ENCODE measurements at places on chromosomes 3 and 15. TPM values are rescaled to one million over a fixed set of nuclear protein-coding genes. Genes with fewer than 3 reads are reported as not detected.
A peak's percentile ranks its signal among the peaks of the same experiment; 100 is the strongest.

DNA sequence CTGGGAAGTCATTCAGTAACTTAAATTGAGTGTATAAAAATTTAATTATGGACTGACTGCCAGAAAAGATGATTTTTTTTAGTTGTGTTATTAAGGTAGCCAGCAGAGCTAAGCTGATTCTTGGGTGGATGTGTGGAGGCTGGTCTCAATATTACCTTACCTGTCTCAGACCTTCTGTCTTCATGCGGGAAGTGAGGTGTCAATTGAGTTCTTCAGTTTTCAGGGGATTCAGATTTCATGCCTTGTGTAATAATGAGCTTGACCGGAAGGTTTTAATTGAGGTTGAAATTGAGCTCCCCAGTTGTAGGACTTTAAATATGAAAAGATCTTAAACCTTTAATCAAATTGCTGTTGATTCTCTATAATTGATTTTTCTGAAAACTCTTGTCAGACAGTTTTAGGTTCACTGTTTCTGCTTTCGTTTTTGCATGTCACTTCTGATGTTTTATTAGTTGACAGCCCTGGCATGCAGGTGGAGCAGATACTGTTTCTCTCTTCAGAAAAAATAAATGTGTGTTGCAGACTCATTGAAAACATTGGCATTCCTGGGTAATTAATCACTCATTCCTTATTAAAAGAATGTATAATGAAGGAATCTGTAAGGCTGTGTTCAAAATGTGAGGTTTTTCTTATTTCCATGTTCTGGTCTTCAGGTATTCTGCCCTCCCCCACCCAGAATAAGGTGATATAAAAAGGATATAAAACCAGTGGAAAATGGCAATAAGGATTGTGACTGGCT, 54.5 kb downstream of the PSMD6 start:
- peak; percentile 60 for DNase-seq

GRCh38 chr3:72848703-72849081, 447 bp upstream of the SHQ1 start:
- no peak for DNase-seq

DNA sequence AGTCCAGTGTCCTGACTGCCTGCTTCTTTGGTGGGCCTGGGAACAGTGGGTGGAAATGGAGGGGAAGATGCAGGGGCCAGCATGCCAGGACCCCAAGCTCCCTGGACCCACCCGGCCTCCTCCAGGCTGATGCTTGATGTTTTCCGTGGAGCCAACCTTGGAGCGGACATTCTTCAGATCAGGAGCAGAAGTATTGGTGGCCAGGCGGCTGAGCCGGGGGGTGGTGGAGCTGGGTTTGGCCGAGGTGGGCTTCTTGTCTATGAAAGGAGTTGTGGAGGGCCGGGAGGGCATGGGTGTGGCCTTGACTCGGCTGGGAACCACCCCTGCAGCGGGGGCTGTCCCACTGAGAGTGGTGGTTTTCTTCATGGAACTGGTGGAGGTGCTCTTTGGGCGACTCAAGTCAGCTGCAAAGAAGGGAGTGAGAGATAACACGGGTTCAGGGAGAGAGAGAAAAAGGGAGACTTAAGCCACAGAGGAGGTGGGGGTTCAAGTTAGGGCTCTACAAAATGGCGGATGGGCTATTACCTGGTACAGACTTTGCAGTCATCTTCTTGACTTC, 67.8 kb downstream of the DHX30 start:
- no peak for DNase-seq

DNA sequence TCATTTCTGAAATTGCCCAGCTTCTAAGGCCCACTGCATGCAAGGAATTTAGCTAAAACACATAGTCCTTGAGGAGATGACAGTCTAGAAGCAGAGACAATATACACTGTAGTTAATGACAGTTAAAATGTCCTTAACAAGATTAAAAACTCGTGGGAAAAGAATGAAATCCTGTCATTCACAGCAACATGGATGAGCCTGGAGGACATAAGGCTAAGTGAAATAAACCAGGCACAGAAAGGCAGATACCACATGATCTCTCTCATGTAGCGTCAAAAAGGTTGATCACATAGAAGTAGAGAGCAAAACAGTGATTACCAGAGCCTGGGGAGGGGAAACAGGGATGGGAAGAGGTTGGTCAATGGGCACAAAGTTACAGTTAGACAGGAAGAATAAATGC, 36.3 kb upstream of the GOLGA8J start:
- no peak for DNase-seq

GRCh38 chr3:94185753-94186152, 122.9 kb downstream of the NSUN3 start:
- DNase-seq: peak; percentile 43

GRCh38 chr3:172226831-172227230, 187.5 kb downstream of the FNDC3B start:
- no peak for DNase-seq

DNA sequence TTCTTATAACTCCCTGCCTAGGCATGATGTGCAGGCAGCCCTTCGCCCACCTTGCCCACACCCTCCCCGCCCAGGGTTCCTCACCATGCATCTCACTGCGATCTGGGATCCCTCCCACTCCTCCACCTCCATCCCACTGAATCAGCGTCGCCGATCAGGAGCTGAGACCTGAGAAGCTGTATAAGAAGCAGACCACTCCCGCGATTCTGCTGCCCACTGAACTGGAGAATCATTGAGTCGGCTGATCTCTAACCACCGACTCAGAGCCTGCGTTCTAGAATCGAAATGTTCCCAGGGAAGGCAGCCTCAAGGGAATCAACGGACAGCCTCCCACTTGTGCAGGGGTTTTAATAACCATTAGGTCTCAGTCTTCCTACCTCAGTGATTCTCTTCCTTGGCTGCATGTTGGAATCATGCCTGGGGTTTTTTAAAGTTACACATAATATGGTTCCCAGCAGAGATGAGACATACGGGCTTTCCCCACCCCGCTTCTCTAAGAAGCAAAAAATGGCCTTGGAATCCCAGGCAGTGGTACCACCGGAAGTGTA, 60.2 kb downstream of the TMEM44 start:
- peak; percentile 67 for DNase-seq

DNA sequence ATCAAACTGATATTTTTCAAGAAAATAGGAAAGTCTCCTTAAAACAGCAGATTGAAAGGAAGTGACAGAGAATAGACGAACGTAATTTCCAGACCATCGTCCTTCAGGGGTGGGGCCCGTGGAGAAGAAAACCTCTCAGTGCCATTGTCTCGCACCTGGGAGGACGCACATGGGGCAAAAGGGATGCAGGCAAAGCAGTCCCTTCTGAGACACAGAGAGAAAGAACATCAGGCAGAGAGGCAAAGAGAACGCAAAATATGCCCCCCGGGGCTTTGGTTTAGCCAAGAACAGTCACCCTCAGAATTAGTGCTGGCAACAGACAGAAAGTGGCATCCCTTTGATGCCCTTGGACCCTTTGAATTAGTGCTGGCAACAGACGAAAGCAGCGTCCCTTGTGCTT, 37.0 kb downstream of the MUC20 start:
- DNase-seq: no peak

GRCh38 chr15:71333136-71333700, 217.9 kb downstream of the THSD4 start:
- no peak for DNase-seq

DNA sequence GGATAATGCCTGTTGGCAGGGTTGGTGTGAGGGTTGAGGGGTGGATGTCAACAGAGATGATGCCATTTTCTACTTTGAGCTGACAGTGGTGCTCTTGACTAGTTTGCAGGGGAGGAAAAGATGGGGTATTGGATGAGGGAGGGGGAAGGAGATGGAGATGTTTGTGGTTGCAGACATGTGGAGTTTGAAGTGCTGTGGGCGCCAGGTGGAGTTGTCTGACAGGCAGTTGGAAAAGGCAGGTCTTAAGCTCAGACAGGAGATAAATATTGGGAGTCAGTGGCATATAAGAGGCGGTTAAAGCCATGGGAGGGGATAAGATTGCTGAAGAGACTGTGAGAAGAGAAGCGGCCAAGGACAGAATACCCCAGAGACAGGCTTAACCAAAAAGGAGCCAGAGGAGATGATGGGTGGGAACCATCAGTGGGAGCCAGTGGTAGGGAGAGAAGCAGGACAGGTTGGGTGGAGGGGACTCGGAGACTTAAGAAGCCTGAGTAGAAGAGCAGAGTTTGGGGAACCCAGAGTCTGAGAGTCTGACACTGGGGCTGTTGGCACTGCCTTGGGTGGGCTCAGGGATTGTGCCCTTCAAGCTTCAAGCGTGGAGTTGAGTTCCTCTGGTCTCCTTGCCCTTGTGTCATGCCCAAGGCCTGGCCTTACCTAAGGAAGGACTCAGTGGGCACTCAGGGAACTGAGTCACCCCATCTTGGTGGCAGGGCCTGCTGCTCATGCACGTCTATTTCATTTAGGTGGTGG, 13.9 kb downstream of the COPG1 start:
- no peak for DNase-seq

- DNase-seq: no peak
Observed at GRCh38 chr15:78257681-78258080, 6.7 kb upstream of the DNAJA4 start.

- DNase-seq: peak; percentile 96
Observed at GRCh38 chr3:177776661-177777101, 579.4 kb upstream of the TBL1XR1 start.

DNA sequence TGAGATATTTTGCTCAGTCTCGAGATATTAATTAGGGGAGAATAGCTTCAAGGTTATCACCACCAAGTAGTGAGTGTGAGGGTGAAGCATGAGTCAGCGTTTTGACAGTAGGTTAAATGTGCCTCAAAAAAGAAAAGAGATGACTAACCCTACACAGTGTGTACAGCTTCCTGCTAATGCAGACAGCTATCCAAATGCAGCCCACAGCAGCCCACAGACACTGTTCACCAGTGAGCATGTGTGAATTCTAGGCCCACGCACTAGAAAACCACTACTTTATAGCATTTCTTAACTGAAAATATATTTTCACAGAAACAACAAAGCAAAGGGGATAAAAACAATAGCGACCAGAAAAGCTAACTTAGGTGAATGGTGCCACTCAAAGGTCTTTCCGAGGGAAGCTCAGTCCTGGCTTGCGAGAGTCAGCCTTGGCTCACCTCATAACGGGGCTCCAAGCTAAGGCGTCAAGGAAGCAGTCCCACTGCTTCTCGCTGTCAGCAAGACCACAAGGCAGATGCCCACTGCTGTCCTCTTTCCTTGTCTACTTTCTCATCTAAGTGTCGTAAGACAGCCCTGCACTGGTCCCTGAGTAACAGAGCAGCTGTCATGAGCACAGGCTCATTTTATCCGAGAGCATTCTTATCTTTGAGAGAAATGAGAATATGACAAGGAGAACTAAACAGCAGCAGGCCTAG, 47.6 kb downstream of the TXNRD3 start:
- peak; percentile 74 for DNase-seq

GRCh38 chr3:19645093-19645492, 288.9 kb downstream of the EFHB start:
- DNase-seq: peak; percentile 25

GRCh38 chr3:150495149-150495548, 51.1 kb downstream of the SERP1 start:
- DNase-seq: no peak

DNA sequence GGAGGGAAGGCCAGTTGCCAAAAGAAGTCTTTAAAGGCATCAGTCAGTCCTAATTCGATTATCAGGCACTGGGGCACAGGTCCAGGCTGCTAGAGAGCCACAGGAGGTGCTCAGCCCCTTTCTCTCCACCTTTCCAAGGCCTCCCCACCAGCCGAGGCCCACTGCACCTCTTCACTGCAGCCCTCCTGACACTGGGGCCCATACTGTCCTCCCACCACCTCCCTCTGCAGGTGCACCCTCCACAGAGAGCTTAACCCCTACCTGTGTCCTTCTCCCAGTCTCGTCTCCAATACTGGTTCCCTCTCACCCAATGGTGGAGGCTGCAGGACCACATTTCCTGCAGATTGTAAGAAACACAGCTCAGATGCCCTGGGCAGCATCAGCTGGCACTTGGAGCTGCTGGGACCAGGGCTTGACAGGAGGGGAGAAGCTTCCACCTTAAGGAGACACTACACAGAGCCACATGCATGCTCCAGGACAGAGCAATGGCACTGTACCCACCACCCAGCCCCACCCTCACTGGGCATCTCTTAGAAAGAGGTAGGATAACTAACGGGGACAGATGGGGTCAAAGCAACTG, 81.6 kb upstream of the PRR20G start:
- DNase-seq: no peak

GRCh38 chr3:140753865-140754754, 76.2 kb downstream of the TRIM42 start:
- DNase-seq: peak; percentile 66

- DNase-seq: no peak
Observed at GRCh38 chr15:90295270-90295648, 29.8 kb downstream of the NGRN start.

- no peak for DNase-seq
Observed at GRCh38 chr3:42182555-42182954, 83.4 kb downstream of the CCK start.

- DNase-seq: no peak
Observed at GRCh38 chr3:48426944-48427629, 2.8 kb downstream of the PLXNB1 start.

DNA sequence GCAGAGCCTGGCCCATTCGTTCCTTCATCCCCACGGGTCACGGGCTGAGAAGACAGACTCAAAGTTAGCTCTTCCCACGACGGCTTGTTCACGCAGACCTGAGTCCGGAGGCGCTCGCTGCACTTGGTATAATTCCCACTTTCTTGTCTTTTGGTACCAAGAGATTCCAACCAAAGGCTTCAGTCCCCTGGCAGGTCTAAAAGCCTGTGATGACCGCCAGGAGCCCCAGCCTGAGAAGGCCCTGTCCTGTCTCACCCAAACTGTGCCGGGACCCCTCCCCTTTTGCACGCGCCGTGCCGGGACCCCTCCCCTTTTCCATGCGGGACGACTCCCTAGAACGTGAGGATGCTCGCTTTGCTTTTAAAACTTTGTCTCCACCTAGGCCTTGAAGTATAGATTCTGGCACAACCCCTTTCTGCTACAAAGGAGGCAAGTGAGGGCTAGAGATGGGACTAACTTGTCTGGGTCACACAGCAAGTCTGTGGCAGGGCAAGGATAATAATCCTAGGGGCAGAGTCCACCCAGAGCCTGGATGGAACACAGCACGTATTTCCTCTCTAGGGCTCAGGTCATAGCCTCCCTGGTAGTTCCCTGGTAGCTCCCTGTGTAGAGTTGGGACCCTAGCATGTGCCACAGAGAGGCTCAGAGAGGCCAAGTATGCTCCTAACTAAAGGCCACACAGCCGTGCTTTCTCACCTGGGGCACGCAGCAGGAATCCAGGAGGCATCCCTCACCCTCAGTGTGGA, 211.3 kb downstream of the XXYLT1 start:
- no peak for DNase-seq

- peak; percentile 39 for DNase-seq
Observed at GRCh38 chr3:32238453-32239306, at the start of gene CMTM8. CMTM8 (plus strand) TSS chr3:32238680; CDS start chr3:32238973, 293 bp downstream.

- no peak for DNase-seq
Observed at GRCh38 chr3:34361921-34362320, 563.5 kb downstream of the PDCD6IP start.

SERPINI2 gene
- total RNA-seq: not detected

VILL gene
- 121 TPM for total RNA-seq

LRTM1 gene
- total RNA-seq: not detected

PLA2G4E gene
- total RNA-seq: under 0.01 TPM

ATP10A gene
- total RNA-seq: 1.8 TPM

ISL2 gene
- total RNA-seq: 0.26 TPM

GRK7 gene
- not detected for total RNA-seq

LNP1 gene
- 1.1 TPM for total RNA-seq

OXTR gene
- 0.53 TPM for total RNA-seq

SH2D7 gene
- total RNA-seq: not detected

SAMD7 gene
- not detected for total RNA-seq

MME gene
- 25.3 TPM for total RNA-seq
